Activated CD4-positive, CD25-positive, alpha-beta regulatory T cell treated with anti-CD3 and anti-CD28 coated beads, Interleukin-2, amount 50 U/mL, for 72 hours (primary cell): ENCODE measurements at places on chromosomes 11 and 22.

GRCh38 chr22:34997633-34998299, 68.2 kb upstream of the ISX start:
- DNase-seq: no peak

- DNase-seq: peak; percentile 5
Measured at GRCh38 chr22:47166446-47167016, 404.1 kb downstream of the TBC1D22A start.

- no peak for DNase-seq
Measured at GRCh38 chr11:32960553-32961164, 55.0 kb upstream of the DEPDC7 start.

DNA sequence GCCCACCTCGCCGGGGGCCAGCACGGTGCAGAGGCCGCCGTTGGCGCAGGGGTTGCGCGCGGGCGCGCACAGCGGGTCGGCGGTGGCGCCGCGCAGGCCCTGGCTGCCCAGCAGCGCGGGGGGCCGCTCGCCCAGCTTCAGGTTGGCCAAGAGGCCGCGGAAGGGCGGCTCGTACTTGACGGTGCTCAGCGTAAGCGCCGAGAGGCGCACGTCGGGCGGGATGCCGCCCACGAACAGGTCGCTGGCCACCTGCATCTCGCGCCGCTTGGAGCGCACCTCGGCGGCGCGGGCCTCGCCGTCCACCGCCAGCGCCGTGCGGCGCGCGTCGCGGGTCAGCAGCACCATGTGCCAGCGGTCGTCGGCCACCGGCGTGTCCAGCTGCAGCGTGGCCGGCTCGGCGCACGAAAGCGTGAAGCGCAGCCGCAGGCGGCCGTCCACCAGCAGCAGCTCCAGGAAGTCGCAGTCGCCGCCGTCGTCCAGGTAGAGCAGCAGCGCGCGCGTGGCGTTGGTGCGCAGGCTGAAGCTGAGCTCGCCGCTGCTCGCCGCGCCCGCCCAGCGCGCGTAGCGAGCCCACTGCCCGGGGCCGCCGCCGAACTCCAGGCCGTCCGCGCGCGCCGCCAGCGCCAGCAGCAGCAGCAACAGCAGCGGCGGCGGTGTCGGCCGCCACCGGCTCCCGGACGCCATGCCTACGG, 9.8 kb downstream of the NRXN2 start:
- no peak for DNase-seq

DNA sequence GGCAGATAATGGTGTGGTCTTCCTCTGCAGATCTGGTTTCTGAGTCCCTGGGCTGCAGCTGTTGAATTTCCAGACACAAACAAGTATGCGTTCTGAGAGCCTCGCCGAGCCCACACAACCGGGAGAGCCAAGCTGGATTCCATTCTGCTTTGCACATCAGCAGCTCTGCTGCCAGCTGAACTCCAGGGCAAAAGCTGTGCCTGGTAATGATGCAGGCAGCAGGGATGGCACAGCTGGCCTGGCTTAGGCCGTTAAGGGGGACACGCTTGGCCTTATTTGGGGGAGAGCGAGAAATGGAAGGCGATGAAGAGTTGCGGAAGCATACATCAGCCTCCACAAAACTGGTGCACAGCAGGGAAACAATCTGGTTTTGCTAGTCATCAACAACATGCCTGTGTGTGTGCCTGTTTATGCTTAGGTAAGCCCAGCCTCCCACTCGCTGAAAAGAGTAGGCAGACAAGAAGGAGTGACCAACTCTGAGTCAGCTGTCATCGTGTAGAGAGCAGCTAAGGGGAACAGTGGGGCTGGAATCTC, 25.1 kb downstream of the ADAMTS8 start:
- no peak for DNase-seq

GRCh38 chr11:71562120-71562519, 3.2 kb upstream of the KRTAP5-10 start:
- no peak for DNase-seq

DNA sequence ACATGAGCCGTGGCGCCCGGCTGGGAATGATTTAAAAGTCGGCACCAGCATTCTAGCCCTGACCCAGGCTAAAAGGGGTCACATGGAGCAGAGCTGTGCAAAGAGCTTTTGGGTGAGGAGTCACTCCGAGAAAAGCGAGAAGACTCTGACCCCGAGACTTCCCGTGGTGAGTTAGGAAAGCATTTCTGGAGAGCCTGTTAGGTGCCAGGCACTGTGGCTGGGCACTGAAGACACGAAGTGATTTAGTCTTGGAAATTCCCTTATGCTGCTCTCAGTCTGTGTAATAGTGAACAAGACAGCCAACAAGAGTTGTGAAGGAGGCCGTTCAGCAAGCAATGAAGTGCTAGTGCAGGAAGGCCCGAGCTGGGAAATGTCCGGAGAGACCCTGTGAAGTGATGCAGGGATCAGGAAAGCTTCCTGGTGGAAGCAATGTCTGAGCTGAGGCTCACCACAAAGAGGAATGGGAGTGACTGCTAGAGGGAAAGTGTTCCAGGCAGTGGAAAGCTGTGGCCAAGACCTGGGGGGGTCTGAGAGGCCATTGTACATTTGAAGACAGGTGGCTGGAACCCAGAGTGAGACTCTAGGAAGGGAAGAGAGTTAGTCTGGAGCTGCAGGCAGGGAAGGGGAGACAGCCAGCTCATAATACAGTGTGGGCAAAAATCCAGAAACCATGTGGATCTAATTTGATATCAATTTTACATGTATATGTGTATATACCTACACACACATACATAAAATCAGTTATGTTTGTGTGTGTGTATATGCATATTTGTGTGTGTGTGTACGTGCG, 31.6 kb downstream of the MARK2 start:
- DNase-seq: no peak

DNA sequence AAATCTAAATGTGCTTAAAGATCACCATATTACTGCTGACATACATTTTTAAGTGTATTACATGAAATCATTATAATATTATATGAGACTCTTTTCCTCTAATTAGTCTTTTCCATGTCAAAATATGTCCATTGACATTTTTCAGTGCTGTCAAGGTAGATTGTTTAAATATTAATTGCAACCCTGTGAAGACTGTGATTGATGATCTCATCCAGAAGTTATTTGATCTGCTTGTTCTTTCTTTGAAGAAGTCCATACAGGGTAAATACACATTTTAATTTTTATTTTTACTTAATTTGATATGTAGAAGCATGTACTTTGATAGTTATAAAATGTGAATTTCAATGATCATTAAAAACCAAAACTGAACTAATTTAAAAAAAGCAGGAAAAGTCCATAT, 38.4 kb downstream of the DYNC2H1 start:
- no peak for DNase-seq

DNA sequence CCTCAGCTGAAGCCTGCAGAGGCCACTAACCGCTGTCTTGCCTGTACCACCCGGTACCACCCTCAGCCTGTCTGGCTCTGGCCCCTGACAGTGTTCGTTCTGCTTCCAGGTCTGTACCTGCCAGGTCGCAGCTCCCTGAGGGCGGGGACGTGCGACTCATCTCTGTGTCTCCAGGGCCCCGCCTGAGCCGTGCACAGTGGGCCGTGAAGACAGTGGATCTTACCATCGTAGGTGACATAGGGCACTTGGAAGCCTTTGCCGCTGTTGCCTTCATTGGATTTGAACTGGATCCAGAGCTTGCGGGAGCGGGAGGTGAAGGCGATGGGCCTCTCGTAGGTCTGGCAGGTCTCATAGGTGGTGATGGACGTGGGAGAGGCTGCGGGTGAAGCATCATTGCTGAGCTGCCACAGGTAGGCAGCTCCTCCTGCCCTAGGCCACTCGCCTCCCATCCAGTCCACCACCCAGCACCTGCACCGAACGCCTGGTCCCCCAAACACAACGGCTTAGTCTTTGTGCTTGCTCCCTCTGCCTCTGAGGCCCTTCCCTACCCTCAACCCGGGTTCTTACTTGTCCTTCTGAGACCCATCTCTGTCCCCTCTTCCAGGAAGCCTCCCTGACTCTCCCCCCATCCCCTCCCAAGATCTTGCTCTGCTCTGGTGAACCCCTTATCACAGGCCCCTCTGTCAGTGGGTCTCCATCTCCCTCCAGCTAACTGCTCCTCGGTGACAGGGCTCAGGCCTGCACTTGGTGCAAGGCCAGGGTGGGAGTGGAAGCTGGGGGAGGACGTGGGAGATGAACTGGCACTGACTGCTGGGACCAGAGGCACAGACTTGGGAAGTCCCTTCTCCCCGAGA, 21.1 kb upstream of the TTLL12 start:
- DNase-seq: no peak

- DNase-seq: no peak
Measured at GRCh38 chr22:49141761-49142160, 685.9 kb downstream of the BRD1 start.

- peak; percentile 57 for DNase-seq
Measured at GRCh38 chr22:46739094-46739870, 1.2 kb upstream of the CERK start.

DNA sequence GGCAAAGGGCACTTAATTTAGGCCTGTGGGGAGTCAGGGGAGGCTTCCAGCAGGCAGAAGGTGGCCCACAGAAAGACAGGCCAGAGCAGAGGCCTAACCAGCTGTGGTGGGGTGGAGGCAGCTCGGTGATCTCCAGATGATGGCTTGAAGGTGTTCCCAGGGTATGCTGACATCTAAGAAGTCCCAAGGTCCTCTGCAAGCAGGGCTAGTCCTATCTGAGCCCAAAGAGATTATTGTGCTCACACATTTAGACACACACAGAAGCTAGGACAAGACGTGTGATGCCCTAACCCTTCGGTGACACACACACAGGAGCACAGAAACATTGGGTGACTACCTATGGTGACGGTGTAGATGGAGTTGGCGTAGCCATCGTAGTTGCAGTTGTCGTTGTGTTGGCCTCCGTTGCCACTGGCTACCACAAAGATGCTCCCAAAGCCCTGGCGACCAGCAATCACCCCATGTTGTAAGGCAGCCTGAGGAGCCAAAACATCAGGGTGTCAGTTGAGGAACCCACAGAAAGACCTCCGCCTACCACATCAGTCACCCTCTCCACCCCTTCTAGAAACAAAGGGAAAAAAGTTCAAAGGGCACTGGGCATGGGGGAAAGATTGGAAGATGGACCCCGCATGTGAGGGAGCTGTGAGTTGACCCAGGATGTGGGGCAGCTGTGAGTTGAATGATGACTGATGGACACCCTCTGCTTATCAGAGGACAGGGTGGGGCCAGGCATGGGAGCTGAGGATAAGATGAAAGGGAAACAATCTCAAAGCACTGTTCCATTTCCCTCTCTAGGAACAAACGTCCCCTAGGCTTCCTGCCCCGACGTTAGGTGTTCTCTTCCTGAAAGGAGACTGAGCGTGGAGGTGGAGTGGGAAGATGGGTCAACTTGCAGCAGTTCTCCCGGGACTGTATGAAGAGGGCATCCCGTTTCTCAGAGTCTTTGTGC, 7.9 kb downstream of the PCSK7 start:
- DNase-seq: no peak

DNA sequence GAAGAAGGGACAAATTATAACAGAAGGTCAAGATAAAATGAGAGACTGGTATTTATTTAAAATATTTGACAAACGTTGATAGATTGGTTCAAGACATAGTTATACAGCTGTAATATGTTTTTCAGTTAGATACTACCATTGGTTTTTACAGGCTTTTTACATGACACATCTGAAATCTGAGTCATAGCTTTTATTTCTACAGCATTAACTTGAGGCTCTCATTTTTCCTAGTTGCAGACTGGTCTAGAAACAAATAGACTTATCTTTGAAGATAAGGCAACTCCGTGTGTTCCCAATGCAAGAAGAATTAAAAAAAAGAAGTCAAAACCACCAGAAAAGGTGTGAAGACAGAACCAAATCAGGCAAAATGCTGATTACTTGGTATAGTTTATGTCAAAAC, 31.3 kb downstream of the CEP57 start:
- no peak for DNase-seq

- no peak for DNase-seq
Measured at GRCh38 chr11:12223771-12224536, 113.6 kb downstream of the MICAL2 start.

DNA sequence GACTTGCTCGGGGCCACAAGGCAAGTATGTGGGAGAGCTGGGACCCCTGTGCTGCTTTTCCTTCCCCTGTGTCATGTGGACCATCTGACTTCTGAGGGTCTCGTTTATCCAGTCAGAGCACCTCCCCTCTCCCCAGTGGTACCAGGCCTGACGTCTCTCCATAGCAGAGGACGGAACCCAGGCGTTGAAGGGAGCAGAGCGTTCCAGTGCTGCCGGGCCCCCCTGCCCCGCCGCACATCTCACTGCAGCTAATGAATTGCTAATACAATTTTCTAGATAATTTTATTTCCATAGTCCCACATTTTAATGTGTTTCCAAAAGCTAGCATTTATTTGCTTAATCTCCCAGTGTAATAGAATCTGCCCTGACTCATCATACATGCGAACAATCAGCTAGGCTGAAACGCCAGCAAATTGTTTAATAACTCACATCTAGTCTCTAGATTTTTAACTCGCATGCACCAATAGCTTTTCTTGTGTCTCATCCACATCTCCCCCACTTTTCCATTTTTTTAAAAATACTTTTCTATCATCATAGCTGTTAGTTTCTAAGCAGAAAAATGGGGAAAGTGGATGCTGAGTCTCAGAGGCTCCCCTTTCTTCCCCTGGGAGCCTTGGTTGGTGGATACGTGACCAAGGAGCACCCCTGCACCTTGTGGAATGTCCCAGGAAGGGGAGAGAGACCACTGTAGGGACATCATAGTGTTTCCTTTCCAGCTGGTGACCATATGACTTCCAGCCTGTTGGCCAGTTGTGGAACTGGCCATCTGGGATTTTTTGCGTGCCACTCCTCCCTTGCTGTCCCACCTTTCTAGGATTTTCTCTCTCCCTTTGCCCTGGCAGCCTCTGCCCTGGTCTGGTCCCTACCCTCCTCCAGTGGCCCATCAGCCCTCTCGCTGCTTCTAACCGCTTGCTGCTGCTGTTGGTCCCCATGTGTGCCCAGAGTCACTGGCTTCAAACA, 58.6 kb upstream of the NNMT start:
- DNase-seq: no peak

GRCh38 chr11:11895672-11896071, 53.9 kb downstream of the USP47 start:
- DNase-seq: no peak

GRCh38 chr11:96150609-96151008, 192.4 kb downstream of the MAML2 start:
- no peak for DNase-seq

DNA sequence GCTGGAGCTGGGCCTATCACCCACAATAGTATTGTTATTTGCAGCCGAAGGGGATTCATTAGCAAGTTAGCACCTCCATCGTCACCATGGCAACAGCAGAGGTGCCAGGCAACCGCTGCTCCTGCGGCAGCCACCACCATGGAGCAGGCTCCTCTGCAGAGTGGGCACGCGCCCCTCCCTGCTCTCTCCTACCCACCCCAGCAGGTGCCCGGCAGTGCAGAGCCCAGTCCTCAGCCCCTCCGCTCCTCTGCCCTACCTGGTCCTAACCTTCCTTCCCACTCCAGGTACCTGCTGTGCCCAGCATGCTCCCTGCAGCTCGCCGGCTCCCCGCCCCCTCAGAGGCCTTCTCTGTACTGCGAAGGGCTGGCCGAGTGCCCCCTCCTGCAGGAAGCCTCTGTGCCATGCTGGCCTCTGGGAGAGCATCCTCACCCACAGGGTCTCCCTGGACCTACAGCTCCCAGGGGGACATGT, 3.6 kb downstream of the DUSP8 start:
- no peak for DNase-seq

- DNase-seq: peak; percentile 62
Measured at GRCh38 chr22:39994566-39995392, at the start of gene FAM83F. Gene FAM83F, plus strand, starts transcription at chr22:39994954. Its CDS starts 89 bp downstream, at chr22:39995043.

- no peak for DNase-seq
Measured at GRCh38 chr22:29315286-29316140, at the start of gene RASL10A. Gene RASL10A, minus strand, starts transcription at chr22:29315697. Its CDS starts 451 bp downstream, at chr22:29315246.
